ENCODE measurements at places on chromosomes 13 and 19.

DNA sequence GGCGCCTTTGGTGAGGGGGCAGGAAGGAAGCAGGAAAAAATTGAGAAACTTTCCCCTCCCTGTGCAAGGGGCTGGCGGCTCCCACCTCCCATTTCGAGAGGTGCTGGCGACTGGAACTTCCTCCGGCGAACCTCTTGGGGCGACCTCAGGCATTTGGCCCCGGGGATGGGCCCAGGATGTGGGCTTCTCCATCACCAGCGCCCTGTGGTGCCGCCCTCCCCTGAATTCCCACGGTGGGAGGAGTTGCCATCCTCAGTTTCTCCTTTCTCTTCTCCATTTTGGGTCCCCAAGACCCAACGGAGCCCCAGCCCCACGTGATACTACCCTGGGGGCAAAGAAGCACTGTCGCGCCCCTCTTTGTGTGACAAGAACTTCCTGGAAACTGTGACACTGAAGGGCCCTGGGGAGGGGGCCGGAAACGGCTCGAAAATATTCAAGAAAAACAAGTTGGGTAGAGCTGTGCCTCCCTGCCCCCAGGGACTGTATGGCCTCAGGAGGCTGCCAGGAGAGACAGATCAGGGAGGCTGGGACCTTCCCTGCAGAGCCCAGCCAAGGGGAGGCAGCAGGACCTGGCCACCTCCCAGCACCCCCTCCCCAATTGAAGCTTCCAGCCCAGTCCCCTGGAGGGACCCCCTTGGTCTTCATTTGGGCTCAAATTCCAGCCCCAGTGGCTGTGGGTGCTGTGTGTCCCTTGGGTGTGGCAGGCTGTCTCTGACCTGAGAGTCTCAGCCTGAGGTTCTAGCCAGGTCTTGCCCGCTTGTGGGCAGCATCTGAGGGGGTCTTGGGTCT is 16.2 kb upstream of the AP1M2 start:
- peak; percentile 83 for DNase-seq

DNA sequence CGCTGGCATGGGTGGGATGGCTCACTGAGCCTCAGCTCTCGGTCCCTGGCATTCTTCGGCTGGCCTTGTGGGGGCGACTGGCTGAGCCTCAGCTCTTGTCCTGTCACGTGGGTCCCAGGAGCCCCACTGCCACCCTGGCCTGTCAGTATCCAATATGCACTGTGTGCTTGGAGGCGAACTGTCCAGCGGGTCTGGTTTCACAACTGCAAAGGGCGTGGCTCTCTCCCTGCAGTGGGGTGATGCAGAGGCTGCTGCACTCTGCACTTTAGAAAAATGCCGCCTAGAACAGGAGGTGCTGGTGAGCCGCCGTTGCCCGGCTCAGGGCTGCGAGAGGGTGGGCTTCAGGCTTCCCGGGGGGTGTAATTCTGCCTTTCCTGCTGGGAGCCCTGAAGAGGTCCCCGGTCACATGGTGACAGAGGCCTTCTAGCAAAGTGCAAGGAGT is 17.0 kb upstream of the TMEM255B start:
- DNase-seq: no peak

- DNase-seq: no peak
Observed at GRCh38 chr19:6076675-6077463, 33.4 kb downstream of the RFX2 start.

DNA sequence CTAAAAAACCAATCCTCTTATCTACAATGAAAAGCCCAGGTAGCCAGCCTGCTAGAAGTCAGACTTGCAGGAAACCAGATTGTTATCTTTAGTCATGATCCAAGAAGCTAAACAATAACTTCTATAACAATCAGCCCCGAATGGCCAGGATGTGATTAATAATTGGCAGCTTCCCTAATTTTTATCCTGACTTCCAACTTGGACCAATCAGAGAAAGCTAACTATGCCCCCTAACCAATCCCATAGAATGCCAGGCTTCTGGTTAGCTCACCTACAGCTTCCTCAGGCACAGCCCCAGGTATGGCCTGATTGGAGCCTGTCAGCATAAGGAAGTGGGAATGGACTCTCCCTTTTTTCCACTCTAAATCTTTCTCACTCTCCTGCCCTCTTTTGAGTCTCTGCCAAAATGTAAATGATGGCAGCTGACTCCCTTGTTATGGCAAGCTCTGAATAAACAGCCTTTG is 394.9 kb downstream of the DLEU7 start:
- DNase-seq: no peak

GRCh38 chr13:101272886-101273285 is 143.4 kb downstream of the NALCN start:
- no peak for DNase-seq

- DNase-seq: no peak
Observed at GRCh38 chr13:98511435-98511834, 65.5 kb downstream of the STK24 start.

DNA sequence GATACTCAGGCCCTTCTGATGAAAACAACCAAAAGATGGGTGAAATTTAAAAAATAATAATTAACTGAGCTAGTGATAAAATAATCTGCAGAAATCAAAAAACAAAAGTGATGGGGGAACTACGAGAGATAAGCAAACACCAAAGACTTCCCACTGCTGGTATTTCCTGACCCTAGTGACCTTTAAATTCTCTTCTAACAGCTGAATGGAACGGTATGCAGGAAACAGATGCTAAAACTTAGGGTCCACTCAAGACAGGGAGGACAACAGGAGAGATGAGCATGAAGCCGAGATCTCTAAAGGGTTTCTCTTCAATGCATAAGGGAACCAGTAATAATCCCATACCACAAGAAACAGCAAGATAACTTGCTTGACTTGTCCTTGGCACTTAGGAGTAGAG is 50.8 kb downstream of the USP12 start:
- no peak for DNase-seq

DNA sequence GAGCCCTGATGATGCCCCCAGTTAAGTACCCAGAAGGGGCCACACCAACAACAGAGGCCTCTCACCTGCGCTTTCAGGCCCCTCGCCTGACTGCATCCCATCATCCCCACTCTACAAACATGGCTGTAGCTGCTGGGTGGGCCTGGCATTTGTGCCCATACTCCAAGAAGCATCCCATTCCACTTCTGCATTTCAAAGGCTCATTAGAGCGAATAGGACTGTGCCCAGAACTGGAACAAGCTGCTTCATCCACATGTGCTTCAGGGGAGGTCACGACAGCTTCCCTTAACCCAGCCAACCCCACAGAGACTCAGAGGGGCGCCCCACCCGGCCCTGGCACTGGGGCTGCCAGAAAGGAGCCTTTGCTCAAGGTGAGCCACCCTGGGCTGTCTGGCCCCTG is 156.9 kb downstream of the SIPA1L3 start:
- no peak for DNase-seq

DNA sequence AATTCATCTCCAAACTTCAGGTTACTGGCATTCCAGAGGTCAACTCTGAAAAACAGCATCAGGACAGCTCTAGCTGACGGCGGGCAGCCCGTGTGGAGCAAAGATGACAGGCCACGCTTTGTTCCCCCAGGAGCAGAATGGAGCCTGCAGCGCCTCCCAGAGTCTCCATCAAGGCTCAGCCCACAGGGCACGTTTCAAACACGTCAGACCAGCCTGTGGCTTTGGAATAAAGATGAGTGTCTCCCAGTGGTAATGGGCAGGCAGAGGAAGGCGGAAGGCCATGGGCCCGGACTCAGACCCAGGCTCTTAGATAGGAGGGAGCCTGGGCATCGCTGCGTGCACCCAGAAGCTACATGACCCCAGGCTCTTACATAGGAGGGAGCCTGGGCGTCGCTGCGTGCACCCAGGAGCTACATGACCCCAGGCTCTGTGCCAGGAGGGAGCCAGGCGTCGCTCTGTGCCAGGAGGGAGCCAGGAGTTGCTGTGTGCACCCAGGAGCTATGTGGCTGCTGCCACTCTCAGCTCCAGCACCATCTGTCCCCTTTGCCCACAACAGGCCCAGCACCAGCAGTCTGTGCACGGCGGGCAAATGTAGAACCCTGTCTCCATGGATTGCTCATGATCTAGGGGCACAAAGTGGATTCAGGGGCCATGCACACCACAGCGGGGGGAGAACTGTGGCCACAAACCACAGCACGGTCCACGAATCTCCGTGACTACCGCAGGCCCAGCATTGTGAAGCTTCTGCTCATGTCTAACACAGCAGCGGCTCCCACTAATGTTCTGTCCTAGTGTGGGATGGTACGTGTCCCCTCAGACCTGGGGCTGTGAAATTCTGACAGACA is 47.8 kb upstream of the C13orf46 start:
- no peak for DNase-seq

DNA sequence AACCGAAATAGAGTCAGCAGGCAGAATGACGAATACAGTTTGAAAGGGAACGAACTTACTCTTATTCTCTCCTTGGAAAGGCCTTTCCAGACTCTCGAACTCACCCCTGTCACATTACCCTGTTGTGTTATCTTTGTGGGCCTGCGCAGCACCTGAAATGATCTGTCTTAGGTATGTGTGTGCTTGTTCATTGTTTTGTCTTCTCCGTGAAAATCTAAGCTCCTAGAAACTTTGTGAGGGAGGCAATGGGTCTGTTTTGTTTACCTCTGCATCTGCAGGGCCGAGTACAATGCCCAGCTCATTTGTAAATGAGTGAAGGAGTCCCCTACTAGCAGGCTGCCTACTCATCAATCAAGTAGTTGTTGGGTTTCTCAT is 19.6 kb downstream of the HMGB1 start:
- no peak for DNase-seq

DNA sequence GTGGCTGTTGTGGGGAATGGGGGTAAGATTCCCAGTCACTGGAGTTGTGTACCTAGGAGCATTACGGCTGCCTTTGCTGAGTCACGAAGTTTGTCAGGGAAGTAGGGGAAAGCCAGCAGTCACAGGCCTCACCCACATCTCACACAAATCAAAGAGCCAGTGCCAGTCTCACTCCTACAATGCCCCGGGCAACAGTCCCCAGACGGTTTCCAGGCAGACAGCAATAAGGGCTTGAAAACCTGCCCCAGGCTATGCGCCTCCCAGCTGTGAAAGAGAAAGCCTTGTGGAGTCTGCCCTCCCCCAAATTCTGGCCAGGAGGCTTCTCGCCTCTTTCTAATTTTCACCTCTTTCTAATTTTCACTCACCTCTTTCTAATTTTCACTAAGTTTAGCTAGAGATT is 142.3 kb upstream of the EDNRB start:
- no peak for DNase-seq

DNA sequence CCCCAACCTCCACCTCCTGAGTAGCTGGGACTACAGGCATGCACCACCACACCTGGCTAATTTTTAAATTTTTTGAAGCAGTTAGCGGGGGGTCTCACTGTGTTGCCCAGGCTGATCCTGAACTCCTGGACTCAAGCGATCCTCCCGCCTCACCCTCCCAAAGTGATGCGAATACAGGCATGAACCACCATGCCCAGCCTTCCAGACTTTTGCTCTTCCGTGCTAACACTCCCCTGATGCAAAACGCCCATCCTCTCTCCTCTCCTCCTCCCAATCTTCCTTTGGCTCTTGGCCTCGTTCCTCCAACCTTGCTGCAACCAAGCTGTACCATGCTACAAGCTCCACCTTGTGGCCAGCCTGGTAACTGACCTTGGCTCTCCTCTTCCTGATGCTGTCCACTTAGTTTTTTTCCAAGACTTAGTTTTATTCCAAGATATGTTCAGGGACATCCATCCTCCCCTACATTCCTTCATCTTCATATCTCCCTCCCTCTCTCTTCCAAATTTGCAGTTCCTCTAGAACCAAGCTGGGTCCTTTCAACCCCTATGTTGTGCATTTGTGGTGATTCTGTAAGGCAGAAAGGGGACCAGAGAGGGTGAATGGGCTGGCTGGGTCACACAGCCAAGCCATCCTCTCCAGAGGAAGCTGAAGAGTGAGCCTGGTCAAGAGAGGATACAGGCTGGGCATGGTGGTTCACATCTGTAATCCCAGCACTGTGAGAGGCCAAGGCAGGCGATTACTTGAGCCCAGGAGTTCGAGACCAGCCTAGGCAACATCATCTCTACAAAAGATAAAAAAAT is 32.8 kb downstream of the TINCR start:
- DNase-seq: no peak

DNA sequence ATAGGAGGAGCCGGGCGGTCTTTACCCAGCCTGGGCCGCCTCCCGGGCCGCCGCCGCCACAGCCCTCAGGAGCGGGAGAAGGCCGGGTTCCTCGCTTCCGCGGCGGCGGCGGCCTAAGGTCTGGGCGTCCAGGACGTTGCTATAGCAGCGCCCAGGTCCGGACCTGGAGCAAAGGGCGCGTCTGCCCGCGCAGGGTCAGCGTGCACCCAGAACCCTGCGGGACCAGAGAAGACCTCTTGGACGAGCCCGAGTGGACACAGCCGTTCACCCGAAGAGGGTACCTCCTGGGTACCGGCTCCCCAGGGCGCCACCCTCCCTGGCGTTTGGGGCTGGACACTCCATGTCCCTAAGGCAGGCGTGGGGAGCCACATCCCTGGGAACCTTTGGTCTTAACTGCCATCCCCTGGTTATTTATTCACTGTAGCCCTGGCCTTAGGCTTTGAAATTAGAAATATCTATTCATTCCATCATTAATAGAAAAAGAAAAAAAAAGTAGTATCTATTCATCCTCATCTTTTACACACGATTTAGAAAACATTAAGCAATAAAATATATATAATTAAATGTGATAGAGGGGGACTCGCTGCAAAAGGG is 2.4 kb downstream of the DZIP1 start:
- no peak for DNase-seq

GRCh38 chr13:83365723-83366122 is 516.6 kb downstream of the SLITRK1 start:
- DNase-seq: no peak

- DNase-seq: no peak
Observed at GRCh38 chr19:29667387-29667783, 2.1 kb downstream of the PLEKHF1 start.

- DNase-seq: no peak
Observed at GRCh38 chr19:1357531-1358109, 26.1 kb upstream of the NDUFS7 start.

DNA sequence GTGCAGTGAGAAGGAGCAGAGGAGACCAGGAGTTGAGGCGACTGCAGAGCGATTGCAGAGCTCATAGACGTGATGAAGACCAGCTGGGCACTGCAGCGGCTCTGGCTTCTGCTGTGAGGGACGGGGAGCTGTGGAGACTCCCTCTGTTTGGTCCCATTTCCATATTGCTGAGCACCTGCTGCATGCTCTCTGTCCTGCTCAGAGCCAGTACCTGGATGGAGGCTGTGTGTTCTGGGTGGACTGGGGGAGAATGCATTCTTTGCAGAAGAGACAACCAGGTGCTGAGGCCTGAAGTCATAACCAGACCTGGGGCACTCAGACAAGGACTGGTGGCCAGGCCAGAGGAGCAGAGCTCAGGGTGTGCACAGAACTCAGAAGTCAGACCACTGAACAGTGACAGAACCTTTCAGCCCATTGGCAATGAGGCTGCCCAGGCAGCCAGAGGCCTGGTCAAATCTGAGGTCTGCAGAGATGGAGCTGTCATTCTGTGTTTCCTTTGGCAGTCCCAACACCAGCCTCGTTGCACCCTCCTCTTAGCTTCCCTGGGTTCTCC is 1.3 kb upstream of the A1BG start:
- no peak for DNase-seq
